ENCODE measurements at places on chromosomes 4 and X.

- no peak for DNase-seq
These were observed 1.2 kb upstream of the TAPT1 start for GRCh38 chr4:16227462-16227868.

DNA sequence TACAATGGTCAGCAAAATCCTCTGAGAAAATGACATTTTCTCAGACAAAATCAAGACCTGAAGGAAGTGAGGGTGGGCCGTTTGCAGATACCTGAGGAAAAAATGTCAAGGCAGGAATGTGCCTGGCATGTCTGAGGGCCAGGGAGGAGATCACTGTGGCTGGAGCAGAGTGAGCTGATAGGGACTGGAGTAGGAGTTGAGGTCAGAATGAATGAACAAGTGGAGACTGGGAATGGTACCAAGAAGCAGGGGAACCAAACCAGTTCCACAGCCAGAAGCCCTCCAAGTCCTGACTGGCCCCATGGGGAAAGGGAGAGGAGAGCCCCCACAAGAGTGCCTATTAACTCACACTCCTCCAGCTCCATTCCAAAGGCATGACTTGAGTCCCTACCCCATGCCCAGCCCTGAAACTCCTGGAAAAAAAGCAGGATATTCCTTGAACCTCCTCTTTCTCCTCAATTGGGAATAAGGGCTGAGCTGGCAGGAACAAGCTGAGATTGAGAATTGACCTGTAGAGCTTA is 41.5 kb downstream of the STEEP1 start:
- no peak for DNase-seq

DNA sequence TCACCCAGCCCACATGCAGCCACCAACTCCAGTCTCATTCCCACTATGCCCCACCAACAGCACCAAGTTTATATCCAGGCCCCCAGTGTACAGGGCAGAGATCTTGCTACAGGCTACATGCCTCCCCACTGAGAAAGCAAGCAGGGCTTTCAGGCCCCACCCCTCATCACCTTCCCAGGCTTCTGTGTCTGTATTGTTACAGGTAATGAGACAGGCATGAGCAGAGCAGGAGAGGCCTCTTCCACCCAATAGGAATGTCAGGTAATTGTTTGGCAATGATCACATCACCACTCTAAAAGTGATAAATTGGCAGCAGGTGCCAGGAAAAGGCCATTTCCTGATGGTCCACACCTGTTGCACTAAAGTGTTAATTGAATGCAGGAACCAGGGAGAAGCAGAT is 102.5 kb downstream of the ZNF518B start:
- DNase-seq = no peak

DNA sequence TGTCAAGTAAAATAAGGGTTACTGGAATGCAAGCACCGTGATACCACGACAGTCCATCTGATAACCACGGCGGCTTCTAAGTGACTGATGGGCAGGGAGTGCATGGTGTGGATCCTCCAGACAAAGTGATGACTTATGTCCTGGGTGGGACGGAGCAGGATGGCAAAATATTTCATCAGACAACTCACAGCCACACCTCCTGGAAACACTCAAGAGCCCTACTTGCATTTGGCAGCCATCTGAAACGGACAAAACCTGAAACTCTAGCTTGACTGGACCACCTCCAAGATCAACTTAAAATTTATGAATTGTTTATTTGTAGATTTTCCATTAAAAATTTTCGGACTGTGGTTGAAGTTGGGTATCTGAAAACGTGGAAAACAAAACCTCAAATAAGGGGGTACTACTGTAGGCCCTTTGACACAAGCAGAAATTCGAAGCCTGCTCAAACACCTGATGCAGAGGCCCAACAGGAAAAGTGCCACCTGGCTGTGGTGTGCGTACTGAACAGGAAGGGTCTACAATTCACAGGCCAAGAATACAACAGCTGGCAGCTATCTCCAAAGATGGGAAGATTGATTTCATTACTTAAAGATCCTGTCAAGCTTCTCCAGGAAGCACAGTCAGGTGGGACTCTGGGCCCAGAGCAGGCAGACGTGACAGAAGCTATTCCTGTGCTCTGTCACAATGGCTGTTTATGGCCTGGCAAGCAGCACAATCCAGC is 26.0 kb downstream of the LRIT3 start:
- DNase-seq = no peak

- DNase-seq = no peak
These were observed 15.1 kb downstream of the PRIMPOL start for GRCh38 chr4:184664445-184665210.

GRCh38 chr4:74366367-74366911 is 1.5 kb downstream of the EREG start:
- no peak for DNase-seq

DNA sequence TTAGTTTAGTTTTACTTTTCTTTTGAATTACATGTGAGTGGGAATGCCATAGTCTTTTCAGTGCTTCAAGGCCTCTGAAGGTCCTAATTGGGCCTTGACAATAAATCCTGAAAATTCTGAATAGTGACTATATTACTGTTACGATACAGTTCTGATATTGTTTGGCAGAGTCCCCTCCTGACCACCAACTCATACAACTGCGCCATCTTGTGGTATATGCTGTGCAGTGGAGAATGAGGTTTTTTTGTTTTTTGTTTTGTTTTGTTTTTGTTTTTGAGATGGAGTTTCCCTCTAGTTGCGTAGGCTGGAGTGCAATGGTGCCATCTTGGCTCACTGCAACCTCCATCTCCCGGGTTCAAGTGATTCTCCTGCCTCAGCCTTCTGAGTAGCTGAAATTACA is 56.6 kb upstream of the CHRDL1 start:
- DNase-seq = no peak

DNA sequence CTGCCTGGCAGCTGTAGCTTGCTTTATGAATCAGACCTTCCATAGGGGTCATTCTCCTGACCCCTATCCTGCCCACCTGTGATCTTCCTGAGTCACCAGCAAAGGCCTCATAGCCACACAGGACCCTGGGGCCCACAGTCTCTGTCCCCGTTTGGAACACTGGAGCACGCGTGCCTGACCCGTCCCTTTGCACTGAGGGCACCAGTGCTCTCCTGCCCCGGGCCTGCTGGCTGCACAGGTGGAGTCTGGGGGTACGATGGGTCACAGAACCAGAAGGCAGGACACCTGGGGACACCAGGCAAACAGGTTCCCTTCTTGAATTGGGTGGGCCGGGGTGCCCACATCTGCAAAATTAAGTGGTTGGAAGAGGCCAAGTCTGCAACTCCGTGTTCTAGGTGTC is 97.2 kb downstream of the CPZ start:
- DNase-seq = no peak
